GM12865 (cell line): ENCODE measurements at places on chromosomes 5 and 9.

- no peak for DNase-seq
Measured at GRCh38 chr9:82554381-82554780, 508.6 kb downstream of the RASEF start.

- no peak for DNase-seq
Measured at GRCh38 chr5:144017631-144018030, 152.8 kb downstream of the YIPF5 start.

DNA sequence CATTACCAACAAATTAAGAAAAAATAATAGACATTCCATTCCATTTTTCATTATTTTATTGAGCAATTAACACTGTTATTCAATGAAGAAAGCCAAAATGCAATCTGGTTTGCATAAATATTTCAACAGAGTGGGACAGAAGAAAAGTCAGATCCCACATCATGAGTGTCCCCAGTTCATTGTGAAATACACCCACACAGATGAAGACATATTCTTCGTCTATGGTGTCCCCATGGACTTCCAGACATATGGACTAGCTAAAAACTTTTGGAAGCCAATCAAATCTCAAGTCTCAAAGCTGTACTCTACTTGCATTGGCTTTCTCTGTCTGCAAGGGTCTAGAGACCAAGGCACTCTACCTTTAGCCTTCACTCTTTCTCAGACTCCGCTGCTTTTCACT, 194.3 kb downstream of the SEMA5A start:
- no peak for DNase-seq

DNA sequence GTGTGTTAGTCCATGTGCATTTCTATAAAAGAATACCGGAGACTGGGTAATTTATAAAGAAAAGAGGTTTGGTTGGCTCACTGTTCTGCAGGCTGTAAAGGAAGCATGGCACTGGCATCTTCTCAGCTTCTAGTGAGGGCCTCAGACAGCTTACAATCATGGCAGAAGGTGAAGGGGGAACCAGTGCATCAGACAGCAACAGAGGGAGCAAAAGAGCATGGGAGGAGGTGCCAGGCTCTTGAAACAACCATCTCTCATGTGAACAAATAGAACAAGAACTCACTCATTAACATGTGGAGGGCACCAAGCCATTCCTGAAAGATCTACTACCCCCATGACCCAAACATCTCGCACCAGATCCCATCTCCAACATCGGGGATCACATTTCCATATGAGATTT, 89.2 kb upstream of the IL33 start:
- DNase-seq, result no peak
